Left forelimb (tissue), 1 donor: ENCODE measurements at places on chromosomes 1 and 21.

- DNase-seq, result no peak
Observed at GRCh38 chr21:41037936-41038335, 130.0 kb upstream of the BACE2 start.

DNA sequence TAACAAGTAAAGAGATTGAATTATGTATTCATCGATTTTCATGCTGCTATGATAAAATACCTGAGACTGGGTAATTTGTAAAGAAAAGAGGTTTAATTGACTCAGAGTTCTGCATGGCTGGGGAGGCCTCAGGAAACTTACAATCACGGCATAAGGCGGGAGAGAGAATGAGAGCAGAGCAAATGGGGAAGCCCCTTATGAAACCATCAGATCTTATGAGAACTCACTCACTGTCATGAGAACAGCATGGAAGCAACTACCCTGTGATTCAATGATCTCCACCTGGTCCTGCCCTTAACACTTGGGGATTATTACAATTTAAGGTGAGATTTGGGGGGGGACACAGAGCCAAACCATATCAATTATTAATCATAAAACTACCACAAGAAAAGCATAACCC lies 3.3 kb upstream of the GBP3 start:
- no peak for DNase-seq

DNA sequence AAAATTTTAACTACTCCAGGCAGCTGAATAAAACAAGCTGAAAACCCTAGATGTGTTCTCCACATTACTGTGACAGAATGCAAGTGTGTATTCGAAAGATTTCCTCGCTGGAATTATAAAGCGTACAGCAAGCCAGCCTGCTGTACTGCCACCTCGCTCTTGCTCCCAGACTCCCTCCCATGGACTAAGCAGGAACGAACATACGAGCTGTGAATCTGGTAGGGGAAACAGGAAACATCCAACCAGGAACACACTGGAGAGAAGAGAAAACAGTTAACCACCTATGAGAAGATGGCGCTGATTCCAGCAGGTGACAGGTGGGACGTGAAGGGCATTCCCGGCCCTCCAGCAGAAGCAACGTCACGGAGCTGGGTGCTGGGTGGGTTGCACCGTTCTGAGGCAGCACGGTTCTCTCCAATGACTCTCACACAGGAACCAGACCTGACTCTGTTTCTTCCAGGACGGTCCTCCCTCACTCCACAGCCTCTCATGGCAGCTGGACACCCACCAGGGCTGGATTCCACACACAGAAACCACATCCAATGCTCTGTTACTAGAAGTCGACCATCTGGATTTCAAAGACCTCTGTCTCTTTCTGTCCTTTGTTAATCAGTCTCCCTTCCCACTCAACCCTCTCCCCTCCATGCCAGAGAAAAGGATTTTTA lies 219.2 kb downstream of the RERE start:
- DNase-seq, result no peak

DNA sequence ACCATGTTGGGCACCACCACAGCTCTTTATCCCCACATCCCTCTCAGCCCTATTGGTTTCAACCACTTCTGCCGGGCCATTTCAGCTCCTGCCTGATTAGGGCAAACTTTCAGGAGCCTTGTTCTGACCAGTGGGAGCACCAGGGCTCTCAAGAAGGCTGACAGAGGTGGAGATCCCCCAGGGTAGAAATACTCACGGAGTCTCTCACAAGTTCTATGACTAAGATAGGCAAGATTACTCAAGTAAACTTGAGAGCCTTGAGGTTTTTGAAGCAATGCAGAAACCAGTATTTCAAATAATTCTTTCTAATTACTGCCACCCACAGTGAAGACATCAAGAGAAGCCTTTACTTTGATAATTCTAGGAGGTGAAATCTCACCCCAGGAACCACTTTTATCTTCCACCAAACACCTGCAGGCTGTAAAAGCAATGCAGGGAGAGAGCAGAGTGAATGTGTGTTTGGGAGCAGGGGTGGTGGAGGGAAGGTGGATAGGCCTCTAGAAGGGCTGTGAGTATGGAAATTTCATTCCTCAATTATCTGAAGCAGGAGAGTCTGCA lies 6.6 kb upstream of the PTCH2 start:
- DNase-seq, result no peak

GRCh38 chr1:205658943-205659581 lies 21.2 kb downstream of the SLC45A3 start:
- DNase-seq, result peak; percentile 87
